Activated CD8-positive, alpha-beta memory T cell treated with anti-CD3 and anti-CD28 coated beads for 1 hour (primary cell): ENCODE measurements at places on chromosomes 1 and 21.
A peak's percentile ranks its signal among the peaks of the same experiment; 100 is the strongest.

- no peak for DNase-seq
Observed at GRCh38 chr21:16588433-16588860, 858.7 kb downstream of the USP25 start.

- DNase-seq, result no peak
Observed at GRCh38 chr1:107110326-107110725, 30.5 kb upstream of the NTNG1 start.

GRCh38 chr1:83715550-83715949, 283.4 kb downstream of the TTLL7 start:
- no peak for DNase-seq

GRCh38 chr1:42815941-42816584, 859 bp upstream of the ERMAP start:
- no peak for DNase-seq

- DNase-seq, result no peak
Observed at GRCh38 chr1:44348061-44348485, 7.0 kb downstream of the ERI3 start.

GRCh38 chr1:37739222-37739621, 25.7 kb downstream of the EPHA10 start:
- no peak for DNase-seq

GRCh38 chr1:185271921-185272320, 45.1 kb downstream of the IVNS1ABP start:
- DNase-seq, result no peak

GRCh38 chr1:226778657-226779058, 39.6 kb upstream of the ITPKB start:
- no peak for DNase-seq

DNA sequence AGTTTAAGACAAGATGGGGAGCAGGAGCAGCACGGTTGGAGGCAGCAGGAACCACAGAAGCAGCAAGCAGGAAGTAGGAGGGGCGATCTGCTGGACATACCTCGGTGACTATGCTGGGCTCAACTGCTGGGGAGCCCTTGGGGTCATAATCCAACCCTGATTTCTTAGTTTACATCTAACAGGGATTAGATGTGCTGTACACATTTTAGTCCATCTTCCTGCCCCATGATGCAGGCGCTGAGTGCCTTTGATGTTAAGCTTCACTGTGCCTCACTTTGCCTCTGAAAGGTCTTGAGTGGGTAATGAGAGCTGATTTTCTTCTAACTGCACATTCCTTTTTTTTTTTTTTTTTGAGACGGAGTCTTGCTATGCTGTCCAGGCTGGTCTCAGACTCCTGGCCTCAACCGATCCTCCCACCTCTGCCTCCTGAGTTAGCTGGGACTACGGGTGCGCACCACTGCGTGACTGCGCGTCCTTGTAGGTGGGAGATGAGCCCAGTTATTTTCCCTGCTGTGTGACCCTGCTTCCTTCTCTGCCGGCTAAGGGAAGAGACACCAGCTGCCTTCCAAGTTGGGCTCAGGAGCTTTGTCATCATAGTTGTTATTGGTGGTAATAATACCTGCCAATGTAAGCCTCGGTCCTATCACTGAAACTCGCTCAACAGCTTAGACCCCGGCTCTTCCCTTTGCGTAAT, 1.1 kb upstream of the RCAN3 start:
- DNase-seq, result no peak

DNA sequence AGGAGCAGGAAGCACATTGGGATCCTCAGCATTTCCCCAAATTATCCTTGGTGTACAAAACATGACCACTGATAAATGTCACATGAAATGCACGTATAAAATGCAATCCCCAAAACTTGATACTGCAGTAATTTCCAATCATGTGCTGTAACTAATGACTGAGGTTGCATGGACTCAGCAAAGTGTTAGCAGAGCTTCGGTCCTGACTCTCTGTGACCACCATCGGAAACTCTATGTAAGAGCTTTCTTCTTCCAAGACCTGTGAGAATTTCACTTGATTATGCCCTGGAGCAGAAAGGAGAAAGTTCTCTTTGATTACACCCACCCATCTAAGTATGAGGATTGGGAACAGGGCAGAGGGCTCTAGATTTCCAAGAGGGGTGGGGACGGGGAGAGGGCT, 908 bp downstream of the CD53 start:
- no peak for DNase-seq

- no peak for DNase-seq
Observed at GRCh38 chr1:214476229-214476985, 75.0 kb downstream of the PTPN14 start.

DNA sequence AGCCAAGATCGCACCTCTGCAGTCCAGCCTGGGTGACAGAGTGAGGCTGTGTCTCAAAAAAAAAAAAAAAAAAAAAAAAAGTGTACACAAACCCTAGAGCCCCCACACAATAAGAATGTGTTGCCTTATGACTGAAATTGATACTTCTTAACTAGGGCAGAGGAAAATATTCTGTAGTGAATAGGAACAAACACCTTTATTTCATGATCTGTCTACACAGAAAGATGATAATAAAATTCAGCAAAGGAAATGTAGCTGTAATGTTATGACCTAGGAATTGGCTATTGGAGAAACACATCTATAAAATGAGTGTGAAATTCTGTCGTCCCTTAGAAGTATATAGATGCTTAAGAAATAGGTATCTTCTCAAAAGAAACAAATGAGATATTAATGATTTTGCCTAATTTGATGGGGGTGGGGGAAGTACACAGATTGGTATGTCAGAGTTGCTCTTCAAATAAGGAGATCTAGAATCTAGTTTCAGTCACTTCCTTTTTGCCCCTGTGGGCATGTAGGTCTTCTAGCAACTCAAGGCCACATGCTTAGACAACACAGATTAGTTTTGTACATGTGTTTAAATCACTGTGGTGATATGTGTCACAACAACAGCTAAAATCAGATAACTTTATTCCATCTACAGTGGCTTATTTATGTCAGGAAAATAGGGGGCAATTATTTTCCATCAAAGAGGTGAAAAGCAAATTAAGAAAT, 10.7 kb upstream of the GPR25 start:
- no peak for DNase-seq

DNA sequence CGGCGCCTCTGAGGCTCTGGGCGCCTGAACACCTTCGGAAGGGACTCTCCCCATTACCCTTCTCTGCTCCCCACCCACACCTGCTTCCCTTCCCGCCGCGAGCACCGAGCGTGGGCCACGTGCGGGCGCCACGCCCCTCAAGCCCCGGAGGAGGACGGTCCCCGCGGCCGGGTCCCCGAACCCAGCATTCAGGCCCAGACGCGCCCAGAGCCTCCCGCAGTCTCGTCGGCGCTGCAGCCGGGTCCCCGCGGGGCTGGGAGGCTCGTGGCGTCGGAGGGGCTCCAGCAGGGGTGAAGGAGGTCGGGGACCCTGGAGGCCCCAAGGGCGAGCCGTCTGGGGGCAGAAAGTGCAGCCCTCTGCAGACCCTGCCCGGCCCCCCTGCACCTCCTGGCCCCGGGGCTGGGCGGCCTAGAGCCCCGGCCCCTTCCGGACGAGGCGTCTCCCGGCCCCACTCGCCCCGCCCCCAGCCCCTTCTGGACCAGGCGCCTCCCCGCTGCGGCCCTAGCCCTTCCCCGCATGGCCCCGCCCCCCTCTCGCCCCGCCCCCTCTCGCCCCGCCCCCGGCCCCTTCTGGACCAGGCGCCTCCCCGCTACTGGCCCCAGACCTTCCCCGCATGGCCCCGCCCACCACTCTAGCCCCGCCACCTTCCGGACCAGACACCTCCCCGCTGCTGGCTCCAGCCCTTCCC, 378 bp upstream of the SMIM1 start:
- peak; percentile 66 for DNase-seq

GRCh38 chr21:42202321-42202720, 16.6 kb upstream of the ABCG1 start:
- DNase-seq, result no peak

DNA sequence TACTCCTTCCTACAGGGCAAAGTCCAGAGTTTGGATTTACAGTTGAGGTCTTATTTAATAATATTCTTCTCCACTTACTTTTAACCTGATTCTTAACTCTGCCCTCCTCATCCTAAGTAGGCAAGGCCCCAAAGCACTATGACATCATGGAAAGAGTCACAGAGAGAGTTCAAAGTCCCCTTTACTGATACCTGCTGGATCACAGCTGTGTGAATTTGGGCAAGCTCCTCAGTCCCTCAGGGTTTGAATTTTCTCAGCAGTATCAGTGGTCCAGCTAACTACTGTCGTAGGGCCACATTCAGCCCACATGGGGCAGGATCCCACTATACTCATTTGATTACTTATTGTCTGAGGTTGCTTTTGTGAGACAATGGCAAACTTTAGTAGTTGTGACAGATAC, 16.0 kb downstream of the TYW3 start:
- no peak for DNase-seq

DNA sequence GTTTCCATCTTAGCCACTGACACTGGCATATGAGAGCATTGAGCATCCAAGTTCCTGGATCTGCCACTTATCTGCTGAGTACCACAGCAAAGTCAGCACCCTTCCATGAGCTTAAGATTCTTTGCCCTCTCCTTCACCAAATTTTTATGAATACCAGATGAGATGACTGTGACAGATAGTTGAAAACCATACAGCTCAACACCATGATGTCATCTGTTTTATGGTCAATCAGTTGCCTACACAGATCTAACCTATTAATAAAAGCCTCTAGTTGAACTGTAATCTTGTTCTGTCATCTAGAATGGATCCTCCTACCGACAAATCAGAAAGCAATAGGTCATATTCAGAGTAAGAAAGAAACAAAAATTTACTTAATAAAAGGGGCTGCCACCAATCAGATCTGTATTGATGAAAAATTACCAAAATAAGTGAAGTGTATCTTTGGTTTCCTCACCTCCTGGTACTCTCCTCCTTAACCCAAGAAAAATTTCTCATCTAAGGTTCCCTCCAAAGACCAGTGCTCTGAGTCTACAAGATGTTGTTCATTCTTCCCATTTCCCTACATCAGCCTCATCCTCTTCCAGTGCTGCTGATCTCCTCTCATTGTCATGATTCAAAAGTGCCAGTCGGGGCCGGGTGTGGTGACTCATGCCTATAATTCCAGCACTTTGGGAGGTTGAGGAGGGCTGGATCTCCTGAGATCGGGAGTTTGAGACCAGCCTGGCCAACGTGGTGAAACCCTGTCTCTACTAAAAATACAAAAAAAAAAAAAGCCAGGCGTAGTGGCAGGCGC, 138.8 kb upstream of the CTTNBP2NL start:
- DNase-seq, result no peak

- no peak for DNase-seq
Observed at GRCh38 chr1:60575326-60575977, 501.9 kb upstream of the C1orf87 start.

DNA sequence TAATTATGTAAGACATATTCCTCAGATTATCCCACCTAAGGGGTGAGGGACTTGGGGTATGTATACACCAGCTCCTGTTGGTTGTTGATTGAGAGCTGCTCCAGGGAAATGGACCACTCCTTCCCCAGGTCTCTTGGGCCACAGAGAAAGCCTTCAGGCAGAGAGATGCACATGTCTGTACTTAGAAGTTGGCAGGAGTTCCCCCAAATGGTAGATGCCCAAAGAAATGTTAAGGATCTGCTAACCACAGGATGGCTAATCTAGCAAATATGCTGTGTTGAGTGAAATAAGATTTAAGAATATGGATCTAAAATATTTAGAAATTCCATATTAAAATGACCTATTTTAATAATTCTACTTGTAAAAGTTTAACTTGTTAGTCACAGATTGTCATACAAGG, 100.8 kb upstream of the DNAH14 start:
- no peak for DNase-seq

- DNase-seq, result no peak
Observed at GRCh38 chr21:32197896-32198295, 81.0 kb downstream of the MIS18A start.

DNA sequence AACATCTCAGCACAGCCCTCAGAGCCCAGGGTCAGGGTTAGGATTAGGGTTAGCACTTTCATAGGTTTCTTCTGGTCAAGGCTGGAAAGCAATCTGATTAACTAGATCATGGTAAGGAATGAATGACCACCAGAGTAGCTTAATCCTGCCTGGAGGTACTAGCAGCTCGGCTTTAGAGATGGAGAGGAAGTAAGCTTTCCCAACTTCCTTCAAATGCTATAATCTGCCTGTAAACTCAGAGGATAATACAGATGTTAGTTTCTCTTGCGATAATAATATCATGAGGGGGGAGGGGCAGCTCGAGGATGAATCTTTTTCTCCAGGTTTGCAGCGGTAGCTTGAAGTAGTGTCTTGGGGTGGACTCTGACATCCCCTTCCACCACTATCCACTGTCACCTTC, 194.9 kb downstream of the HIVEP3 start:
- DNase-seq, result no peak

GRCh38 chr1:19312782-19313635, 883 bp downstream of the SLC66A1 start:
- DNase-seq, result no peak

GRCh38 chr1:154178013-154178412, 13.9 kb downstream of the TPM3 start:
- DNase-seq, result no peak

DNA sequence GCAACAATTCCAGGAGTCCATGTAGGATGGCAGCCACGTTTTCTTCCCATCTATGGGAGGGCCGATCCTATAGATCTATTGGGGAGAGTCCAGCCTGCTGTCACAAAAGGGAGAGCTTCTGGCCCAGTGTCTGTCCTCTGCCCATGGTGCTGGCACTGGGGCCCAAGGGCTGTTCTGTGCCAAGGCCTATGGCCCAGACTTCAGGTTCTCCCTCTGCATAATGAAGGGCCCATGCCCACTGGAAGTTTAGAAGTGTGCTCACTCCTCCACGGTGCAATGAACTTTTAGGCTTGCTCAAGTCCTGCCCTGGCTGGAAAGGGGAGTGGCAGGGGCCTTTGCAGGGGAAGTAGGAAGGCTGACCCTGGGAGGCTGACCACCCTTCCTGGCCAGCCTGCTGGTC, 44.1 kb upstream of the ATP2B4 start:
- no peak for DNase-seq
